ENCODE measurements at places on chromosomes 2 and 18. TPM values are rescaled to one million over a fixed set of nuclear protein-coding genes. Genes with fewer than 3 reads are reported as not detected.
A peak's percentile ranks its signal among the peaks of the same experiment; 100 is the strongest.

The CIAO1 gene
- total RNA-seq: 92.5 TPM

The RALB gene
- 50.9 TPM for total RNA-seq

The MAP3K19 gene
- total RNA-seq: not detected

DNA sequence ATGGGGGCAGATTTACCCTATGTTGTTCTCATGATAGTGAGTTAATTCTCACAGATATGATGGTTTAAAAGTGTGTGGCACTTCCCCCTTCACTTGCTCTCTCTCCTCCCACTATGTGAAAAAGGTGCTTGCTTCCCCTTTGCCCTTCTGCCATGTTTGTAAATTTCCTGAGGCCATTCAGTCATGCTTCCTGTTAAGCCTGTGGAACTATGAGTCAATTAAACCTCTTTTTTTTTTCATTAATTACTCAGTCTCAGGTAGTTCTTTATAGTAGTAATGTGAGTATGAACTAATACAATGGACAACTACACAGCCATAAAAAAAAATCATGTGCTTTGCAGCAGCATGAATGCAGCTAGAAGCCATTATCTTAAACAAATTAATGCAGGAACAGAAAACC, 118.5 kb downstream of the CALCRL start:
- DNase-seq: no peak

The SLC39A6 gene
- total RNA-seq: 31.5 TPM

GRCh38 chr2:14418115-14418514, 214.4 kb upstream of the LRATD1 start:
- DNase-seq: no peak

DNA sequence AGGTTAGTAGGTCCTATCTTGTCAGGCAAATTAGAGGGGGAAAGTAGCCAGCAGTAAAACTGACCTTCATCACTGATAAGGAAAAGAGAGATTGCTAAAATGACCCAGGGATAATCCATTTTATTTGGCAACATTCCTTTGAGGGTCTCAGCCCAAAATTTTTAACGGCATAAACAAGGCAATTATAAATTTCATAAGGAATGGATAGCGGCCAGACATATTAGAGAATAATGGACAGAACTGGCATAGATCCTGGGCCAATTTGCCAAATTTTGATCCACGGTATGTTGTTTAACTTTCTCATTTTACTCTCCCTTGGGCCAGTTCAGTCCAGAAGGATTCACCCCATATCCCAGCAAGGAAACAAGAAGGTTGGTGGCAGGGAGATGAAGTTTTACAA, 170.4 kb upstream of the BCL2L11 start:
- no peak for DNase-seq

- DNase-seq: no peak
These were observed 78.4 kb upstream of the ZC3H15 start for GRCh38 chr2:186407611-186408010.

- DNase-seq: no peak
These were observed 20.6 kb downstream of the MBD2 start for GRCh38 chr18:54203914-54204313.

DNA sequence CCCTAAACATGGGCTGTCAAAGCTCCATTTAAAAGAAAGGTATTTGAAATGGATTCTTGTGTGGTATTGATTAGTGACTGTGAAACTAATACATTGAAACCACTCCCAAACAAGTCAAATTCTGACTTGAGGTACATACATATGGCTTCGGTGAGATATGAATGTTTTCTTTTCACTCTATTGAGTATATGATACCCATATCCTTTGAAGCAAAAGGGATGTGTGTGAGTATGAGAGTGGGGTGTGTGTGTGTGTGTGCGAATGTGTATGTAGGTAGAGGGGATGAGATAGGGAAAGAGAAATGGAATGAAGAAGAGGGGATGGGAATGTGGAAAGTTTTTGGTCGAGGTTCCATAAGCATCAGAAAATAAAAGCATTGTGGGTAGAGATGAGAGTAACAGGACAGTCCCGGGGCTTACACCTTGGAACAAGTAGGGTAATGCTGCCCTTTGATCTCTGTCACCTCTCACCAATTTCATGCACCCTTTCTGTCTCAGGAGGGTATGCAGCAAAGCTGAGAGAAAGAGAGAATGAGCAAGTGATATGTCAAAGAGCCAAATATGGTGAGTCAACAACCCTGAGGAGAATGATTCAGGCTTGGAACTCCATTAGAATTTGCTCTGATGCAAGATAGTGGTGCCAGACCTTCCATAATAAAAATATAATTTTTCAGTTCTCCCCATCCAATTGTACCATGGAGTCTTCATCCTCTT, 64.0 kb upstream of the ZEB2 start:
- no peak for DNase-seq

DNA sequence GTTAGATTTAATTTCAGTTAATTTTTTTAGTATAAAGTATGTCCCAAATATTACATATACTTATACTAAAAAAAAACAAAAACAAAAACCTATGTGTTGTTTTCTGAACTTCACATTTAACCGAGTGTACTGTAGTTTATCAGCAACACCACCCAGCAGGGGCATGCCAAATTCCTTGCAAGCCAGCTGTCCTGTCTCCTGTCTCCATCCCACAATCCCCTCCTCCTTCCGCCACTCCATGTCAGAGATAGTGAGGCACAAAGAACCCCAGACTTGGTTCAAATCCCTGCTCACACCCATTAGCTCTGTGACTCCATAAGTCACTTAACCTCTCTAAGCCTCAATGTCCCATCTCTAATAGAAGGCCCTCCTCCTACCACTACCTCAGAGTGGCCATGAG, 9.4 kb downstream of the CHST10 start:
- no peak for DNase-seq

GRCh38 chr18:63240531-63241316, 78.8 kb downstream of the BCL2 start:
- peak; percentile 12 for DNase-seq

The LRATD1 gene
- total RNA-seq: 11.2 TPM

- DNase-seq: no peak
These were observed 2.0 kb upstream of the CAPN10 start for GRCh38 chr2:240584486-240585031.

- DNase-seq: no peak
These were observed 76.0 kb downstream of the CD8B2 start for GRCh38 chr2:106563195-106563594.

GRCh38 chr2:237365671-237366070, 48.3 kb downstream of the COL6A3 start:
- no peak for DNase-seq

The RESP18 gene
- total RNA-seq: not detected

The MATN3 gene
- 0.83 TPM for total RNA-seq

DNA sequence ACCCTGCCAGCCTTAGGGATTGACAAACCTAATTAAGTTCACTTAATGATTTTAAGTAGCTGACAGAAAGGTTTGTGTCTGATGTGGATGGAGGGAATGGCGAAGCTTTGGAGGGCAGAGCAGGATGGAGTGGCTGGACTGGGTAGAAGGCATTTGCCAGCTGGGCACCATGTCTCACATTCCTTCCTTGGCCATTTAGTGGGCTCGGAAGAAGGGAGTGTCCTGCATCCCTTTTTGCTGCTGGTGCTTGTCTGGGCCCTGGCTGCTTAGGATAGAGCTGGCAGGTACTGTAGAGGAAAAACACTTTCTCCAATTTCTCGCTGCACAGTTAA, 166.7 kb downstream of the CLIP4 start:
- DNase-seq: no peak

The RNU2-63P gene
- total RNA-seq: not detected

- no peak for DNase-seq
These were observed 10.6 kb downstream of the DAW1 start for GRCh38 chr2:227881866-227882517.

- DNase-seq: no peak
These were observed 10.3 kb upstream of the INO80C start for GRCh38 chr18:35508030-35508429.

The MOB4 gene
- 37.2 TPM for total RNA-seq

DNA sequence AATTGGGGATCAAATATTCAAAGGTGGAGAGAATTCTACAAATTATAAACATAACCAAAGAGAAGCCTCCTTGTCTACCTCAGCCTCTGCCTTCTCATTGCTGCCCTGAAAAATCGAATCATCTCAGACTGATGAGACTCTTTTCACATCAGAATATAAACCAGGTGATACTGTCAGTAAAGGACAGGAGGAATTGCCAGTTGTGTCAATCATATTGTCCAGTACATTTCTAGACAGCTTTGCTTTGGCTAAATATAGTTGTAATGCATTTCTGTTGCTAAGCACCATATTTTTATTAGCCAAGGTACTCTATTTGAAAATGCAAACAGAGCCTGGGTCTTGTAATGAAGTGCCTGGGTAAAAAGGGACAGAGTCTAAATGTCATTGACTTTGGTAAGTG, 92.6 kb upstream of the TLK1 start:
- DNase-seq: no peak

DNA sequence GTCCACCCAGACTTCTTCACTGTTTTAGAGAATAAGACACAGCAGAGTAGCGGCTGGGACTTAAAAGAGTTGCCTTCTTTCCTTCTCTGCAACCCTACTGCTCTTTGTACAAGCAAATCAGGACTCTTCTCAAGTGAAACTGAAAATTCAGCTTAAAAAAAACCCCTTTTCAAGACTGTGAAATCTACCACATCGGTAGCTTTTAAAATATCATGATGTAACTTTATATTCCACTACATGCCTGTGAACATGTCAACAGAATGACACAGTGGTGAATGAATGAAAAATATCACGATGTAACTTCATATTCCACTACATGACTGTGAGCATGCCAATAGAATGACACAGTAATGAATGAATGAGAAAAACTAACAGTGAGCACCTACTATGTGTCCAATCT, 53.4 kb downstream of the TCF4 start:
- DNase-seq: no peak

The SH3BP4 gene
- total RNA-seq: 63.1 TPM

The MROH2A gene
- not detected for total RNA-seq

GRCh38 chr2:140440815-140441214, 1660.6 kb upstream of the NXPH2 start:
- no peak for DNase-seq

The SEMA4F gene
- 5.2 TPM for total RNA-seq

The ZNF521 gene
- 16.3 TPM for total RNA-seq

GRCh38 chr2:45459860-45460259, 151.2 kb downstream of the SRBD1 start:
- no peak for DNase-seq

The PRSS56 gene
- not detected for total RNA-seq

DNA sequence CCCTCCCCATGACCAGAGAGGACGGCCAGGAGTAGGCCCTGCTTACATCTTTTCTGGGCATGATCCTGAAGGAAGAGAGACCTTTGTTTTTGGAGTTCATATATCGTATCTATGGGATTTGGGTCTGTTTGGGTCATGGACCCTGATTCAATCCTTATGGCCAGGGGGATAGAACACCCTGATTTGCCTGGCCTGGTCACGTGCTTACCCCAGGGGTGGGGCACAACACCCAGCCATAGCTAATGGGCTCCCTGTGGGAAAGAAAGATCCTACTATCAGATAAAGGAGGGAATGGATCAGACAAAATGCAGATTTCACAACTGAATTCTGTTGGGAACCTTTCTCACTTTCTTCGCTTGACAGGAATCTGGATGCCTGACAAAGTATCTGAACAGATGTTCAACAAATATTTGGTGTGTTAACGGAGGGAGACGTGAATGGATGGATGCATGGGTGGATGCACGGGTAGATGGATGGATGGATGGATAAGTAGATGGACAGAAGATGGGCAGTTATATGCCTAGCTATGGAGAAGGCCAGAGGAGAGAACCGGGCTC, 155.9 kb downstream of the KLHL29 start:
- DNase-seq: no peak

The HSBP1L1 gene
- 6.5 TPM for total RNA-seq

DNA sequence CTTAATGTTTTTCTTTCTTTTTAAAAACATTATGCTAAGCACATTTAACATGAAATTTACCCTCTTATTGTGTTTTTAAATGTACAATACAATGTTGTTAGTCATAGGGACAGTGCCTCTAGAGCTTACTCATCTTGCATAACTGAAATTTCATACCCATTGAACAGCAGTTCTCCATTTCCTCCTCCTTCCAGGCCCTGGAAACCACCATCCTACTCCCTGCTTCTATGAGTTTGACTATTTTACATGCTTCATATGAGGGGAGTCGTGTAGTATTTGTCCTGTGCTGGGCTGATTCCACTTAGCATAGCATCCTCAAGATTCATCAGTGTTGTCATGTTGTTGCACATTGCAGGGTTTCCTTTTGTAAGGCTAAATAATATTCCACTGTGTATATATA, 92.6 kb downstream of the SPATS2L start:
- DNase-seq: no peak

Data from esophagus muscularis mucosa (tissue), 4 donors.